HCT116 (cell line): ENCODE measurements at places on chromosomes 11 and 22. TPM values are rescaled to one million over a fixed set of nuclear protein-coding genes. Genes with fewer than 3 reads are reported as not detected.
A peak's percentile ranks its signal among the peaks of the same experiment; 100 is the strongest.

The PKDREJ gene
- total RNA-seq: not detected

The DRD4 gene
- 2.4 TPM for total RNA-seq

The OR52H1 gene
- not detected for total RNA-seq

The CYTH4 gene
- 3.8 TPM for total RNA-seq

The OLFML1 gene
- not detected for total RNA-seq

The TMEM132A gene
- 120 TPM for total RNA-seq

The OR51B4 gene
- total RNA-seq: 43.7 TPM

The MS4A3 gene
- not detected for total RNA-seq

The MYRF gene
- total RNA-seq: 52.3 TPM

The NOX4 gene
- not detected for total RNA-seq

GRCh38 chr22:42639541-42640241, 710 bp downstream of the ATP5MGL start:
- no peak for DNase-seq

GRCh38 chr11:9738116-9738515, 74.2 kb downstream of the SWAP70 start:
- DNase-seq: no peak

DNA sequence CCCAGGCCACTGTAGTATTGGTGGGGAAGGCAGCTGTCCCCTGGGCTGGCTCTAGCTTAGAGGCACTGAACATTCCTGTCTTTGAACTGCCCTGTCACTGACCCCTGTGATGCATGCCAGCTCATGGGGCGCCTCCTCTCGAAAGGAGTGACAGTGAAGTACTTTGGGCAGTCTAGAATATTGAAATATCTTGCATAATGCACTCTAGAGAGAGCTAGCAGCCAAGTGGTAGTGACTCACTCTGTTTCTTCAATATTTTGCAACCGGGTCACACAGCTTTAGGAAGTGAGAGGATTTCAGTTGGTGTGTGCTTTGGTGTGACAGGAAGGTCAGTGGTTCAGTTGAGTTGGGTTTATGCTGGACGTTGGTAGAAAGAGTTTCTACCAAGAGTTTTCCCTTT, 35.5 kb upstream of the ST14 start:
- DNase-seq: peak; percentile 61

DNA sequence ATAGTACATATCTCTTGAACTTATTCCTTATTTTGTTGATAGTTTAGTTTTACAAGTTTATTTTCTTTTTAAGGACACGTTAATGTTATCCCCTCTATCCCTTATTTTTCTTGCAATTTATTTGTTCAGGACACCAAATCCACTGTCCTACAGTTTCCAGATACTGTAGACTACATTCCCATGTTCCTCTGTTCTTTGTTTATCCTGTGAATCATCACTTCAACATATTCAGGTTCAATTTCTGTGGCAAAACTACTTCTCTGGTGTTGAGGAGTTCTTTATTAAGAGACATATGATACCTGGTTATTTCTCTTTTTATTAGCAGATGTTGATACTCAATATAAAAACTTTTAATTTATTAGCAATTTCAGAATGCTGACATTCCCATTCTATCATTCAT, 72.8 kb upstream of the CLNS1A start:
- DNase-seq: no peak

- DNase-seq: no peak
Measured at GRCh38 chr22:41517172-41518047, 26.9 kb downstream of the POLR3H start.

- DNase-seq: peak; percentile 95
Measured at GRCh38 chr22:47328550-47329243, 566.2 kb downstream of the TBC1D22A start.

GRCh38 chr22:49764127-49764581, 63.5 kb downstream of the BRD1 start:
- DNase-seq: no peak

GRCh38 chr22:22474733-22475132, 33.8 kb downstream of the ZNF280B start:
- no peak for DNase-seq

- DNase-seq: no peak
Measured at GRCh38 chr11:46361283-46362155, 14.3 kb downstream of the DGKZ start.

DNA sequence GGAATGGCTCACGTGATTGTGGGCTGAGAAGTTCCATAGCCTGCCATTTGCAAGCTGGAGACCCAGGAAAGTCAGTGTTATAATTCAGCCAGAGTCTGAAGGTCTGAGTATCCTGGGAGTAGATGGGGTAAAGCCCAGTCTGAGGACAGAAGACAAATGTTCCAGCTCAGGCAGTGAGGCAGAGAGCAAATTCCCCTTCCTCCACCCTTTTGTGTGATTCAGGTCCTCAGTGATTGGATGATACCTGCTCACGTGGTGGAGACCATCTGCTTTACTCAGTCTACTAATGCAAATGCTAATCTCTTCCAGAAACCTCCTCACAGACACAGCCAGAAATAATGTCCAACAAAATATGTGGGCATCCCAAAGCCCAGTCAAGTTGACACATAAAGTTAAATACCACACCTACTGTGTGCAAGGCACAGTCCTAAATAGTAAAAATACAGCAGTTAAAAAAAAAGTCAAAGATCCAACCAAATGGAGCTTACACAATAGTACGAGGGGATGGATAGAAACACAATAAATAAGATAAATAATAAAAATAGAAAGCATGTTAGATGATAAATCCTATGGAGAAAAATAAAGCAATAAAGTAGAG, 13.2 kb upstream of the APOL6 start:
- DNase-seq: no peak

DNA sequence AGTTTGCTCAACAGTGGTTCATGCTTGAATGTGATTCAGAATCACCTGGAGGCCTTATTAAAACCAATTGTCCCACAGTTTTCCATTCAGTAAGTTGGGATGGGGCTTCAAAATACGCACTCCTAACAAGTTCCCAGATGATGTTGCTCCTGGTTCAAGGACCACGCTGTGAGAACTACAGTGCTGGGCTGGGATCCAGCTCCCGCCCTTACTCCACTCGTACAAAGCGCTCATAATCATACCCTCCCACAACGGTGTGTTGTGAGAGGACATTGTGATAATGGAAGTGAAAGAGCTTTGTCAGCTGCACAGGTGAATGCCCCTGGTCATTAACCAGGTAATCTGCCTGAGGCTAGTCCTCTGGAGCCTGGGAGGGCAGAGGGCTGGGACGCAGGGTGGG, 1.3 kb upstream of the CD82 start:
- no peak for DNase-seq

DNA sequence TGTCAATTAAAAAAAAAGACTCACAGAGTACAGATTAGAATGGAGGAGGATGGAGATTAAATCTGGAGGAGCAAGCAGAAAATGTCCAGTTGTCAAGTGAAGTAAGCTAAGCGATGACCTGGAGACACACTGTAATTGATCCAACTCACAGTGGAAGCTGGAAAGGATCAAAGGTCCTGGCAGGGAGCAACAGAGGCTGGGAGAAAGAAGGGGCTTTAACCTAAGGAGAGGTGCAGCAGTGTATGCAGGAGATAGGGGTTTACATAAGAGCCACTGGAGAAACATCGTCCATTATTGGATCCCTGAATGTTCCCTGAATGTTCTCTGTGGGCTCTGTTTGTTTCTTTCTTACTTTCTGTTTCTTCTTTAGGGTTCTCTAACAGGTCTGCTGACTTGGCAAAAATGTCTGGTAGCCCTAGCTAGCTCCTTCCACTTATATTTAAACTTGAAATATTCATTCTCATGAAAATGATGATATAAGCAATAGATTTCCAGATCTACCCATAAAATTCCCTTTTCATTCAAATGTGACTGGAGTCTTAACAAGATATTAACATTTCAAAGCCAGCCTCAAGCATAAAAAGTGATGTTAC, 30.1 kb upstream of the CAT start:
- DNase-seq: no peak

DNA sequence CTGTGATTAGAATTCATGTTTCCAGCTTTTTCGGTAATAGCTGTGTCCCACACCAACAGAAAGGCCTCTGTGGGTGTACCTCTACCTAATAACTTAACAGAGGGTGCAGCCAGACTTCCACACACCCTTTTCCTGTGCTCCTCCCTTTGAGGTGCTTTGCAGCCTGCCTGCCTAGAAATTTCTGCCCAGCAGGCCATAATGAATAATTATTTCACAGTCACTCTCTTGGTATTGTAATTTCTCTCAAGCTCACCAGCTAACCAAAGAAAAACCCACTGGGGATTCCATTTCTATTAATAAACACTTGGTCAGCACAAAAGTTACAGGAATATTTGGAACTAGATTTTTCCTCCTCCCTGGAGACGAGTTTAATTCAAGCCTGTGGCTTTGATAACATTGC, 13.3 kb downstream of the WT1 start:
- no peak for DNase-seq
